ENCODE measurements at places on chromosomes 7 and 10.

DNA sequence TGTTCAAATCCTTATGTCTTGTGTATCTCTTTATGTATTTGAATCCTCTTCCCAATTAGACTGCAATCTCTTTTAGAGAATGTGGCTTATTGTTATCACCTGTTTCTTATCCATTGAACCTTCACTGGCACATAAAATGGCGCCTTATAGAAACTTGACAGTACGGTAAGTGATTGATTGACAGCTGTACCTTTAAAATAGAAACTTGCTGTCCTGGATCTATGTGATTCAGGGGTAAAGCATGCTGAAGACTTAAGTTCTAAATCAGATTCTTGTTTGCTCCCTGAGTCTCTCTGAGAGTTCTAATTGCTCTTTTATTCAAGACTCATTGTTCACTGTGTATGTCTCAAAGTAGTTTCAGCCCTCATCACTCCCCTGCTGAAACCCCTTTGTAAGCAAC lies 91.3 kb downstream of the CACNB2 start:
- H3K36me3 ChIP-seq, result no peaks in the 10 kb centered on the region
- no peaks in the 10 kb centered on the region for H3K27me3 ChIP-seq
- H3K4me3 ChIP-seq, result no peak overlapping the region

GRCh38 chr10:70673929-70674559 lies 1.7 kb downstream of the ADAMTS14 start:
- peaks cover 50% of the 10 kb centered on the region for H3K27me3 ChIP-seq
- DNase-seq, result no peak

DNA sequence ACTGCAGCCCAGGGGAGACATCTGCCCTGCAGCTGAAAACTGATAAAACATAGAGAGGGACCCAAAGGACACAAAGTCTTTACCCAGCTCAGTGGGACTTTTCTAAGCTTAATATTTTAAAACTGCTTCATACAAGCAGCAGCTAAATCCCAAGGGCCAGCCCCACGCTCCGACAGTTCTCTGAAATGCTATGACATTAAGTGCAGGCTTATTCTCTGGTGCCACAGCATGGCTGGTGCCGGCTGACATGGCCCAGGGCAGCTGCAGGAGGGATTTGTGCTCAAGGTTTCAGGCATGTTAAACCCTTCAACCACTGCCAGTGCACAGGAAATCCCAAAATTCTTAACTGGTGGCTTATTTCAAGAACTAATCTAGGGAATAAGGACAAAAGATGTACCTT lies 170.9 kb downstream of the PARD3 start:
- no peak overlapping the region for H3K4me3 ChIP-seq
- H3K27ac ChIP-seq, result no peak overlapping the region
- H3K4me1 ChIP-seq, result no peaks in the 10 kb centered on the region
- no peaks in the 10 kb centered on the region for H3K36me3 ChIP-seq

- peaks cover 25% of the 10 kb centered on the region for H3K36me3 ChIP-seq
- H3K27me3 ChIP-seq, result no peaks in the 10 kb centered on the region
- H3K4me1 ChIP-seq, result no peaks in the 10 kb centered on the region
Measured at GRCh38 chr7:132907380-132907940, 174.4 kb downstream of the CHCHD3 start.

GRCh38 chr10:132134241-132135052 lies 52.3 kb upstream of the DPYSL4 start:
- H3K4me3 ChIP-seq, result no peak overlapping the region
- no peaks in the 10 kb centered on the region for H3K4me1 ChIP-seq
- H3K27ac ChIP-seq, result no peak overlapping the region
- peaks cover 4% of the 10 kb centered on the region for H3K27me3 ChIP-seq
- DNase-seq, result peak; percentile 22
- no peaks in the 10 kb centered on the region for H3K36me3 ChIP-seq

DNA sequence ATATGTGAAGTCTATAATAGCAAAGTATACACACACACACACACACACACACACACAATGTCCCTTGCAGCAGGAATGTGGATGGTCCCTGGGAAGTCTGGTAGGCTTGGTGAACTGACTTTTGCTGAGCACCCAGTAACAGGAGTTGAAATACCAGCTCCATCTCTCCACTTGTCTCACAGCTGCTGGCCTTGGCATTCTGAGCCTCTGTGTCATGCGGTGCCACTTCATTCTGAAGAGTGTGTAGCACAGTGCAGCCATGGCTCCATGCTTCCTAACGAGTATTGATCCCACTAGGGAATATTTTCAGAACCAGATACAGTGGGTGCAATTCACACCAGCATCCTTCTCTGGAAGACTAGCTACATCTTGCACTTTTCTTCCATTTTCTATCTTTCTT lies 192.4 kb downstream of the ADARB2 start:
- no peak overlapping the region for H3K27ac ChIP-seq
- no peak overlapping the region for H3K4me3 ChIP-seq
- no peak for DNase-seq
- H3K4me1 ChIP-seq, result no peaks in the 10 kb centered on the region

DNA sequence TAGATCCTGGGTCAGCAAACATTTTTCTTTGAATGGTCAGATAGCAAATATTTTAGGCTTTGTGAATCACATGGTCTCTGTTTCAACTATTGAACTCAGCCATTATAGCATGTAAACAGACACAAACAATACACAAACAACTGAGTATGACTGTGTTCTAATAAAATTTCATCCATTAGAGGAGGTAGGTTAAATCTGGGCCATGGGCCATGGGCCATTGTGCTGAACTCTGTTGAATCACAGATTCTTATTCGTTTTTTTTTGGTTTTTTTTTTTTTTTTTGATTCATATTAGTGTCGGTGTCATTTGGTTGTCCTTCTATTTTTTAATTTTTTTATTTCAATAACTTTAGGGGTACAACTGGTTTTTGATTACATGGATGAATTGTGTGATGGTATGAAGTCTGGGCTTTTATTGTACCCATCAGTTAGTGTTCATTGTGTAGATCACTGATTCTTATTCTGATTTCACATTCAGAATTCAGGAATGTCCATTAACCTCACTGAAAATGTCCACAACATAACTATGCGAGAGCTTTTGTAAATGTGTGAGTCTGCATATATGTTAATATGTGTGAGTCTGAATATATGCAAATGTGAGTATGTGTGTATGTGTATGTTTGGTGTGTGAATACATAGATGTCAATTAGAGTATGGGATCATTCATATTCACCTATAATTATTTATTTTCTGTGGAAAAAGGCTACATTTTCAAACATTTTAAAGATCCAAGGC lies 443.7 kb upstream of the GRM3 start:
- H3K4me3 ChIP-seq, result no peak overlapping the region
- H3K27me3 ChIP-seq, result no peaks in the 10 kb centered on the region
- H3K27ac ChIP-seq, result no peak overlapping the region
- no peaks in the 10 kb centered on the region for H3K36me3 ChIP-seq

- H3K27me3 ChIP-seq, result no peaks in the 10 kb centered on the region
- no peak for DNase-seq
- no peak overlapping the region for H3K4me3 ChIP-seq
- H3K4me1 ChIP-seq, result peaks cover 2% of the 10 kb centered on the region
- no peak overlapping the region for H3K27ac ChIP-seq
Measured at GRCh38 chr10:86681047-86681446, 12.7 kb downstream of the LDB3 start.

- no peak overlapping the region for H3K27ac ChIP-seq
- DNase-seq, result no peak
- no peak overlapping the region for H3K4me3 ChIP-seq
- peaks cover 29% of the 10 kb centered on the region for H3K36me3 ChIP-seq
Measured at GRCh38 chr10:45646384-45647050, 26.1 kb downstream of the ZFAND4 start.

DNA sequence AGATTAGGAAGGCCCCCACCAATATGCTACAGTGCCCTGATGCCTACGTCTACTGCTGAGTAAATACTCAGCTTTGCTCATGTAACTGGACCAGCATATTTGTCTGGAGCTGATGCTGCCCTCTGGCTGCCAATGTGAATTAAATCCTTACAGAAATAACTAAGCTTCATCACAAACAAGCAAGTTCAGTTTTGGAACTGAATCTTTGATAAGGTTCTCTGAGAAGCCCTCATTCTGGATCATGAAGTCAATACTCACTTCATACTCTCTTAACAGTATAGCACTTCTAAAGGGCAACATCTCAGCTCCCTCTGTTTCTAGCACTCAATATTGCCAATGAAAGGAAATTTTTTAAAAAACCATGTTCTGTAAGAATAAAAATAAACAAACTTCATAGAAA lies 246.7 kb downstream of the ETV1 start:
- H3K4me1 ChIP-seq, result no peaks in the 10 kb centered on the region
- DNase-seq, result no peak
- H3K36me3 ChIP-seq, result no peaks in the 10 kb centered on the region
- no peaks in the 10 kb centered on the region for H3K27me3 ChIP-seq
- H3K4me3 ChIP-seq, result no peak overlapping the region

Data from activated naive CD8-positive, alpha-beta T cell treated with anti-CD3 and anti-CD28 coated beads, Interleukin-2, amount 10 ng/mL, durations not matched to agents 7 days and 5 days (primary cell).